ENCODE measurements at places on chromosomes 4 and X.
A peak's percentile ranks its signal among the peaks of the same experiment; 100 is the strongest.

DNA sequence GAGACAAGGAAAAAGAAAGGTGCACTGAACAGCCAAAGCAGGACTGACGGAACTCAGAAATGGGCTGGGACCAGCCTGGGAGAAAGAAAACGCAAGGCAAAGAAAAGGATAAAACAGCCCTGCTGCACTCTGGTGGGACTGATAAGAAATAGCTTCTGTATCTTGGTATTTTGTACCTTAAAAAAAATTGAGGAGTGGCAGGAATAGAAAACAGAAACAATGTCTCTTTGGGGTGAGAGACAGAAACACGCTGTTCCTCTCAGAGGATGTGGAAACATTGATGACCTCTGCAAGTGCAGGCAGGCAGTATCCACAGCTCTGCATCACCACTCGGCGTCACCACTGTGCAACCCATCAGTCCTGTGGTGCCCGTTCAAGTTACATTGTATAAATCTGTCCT, 152.5 kb upstream of the SPRY1 start:
- DNase-seq = no peak

- no peak for DNase-seq
Measured at GRCh38 chr4:177185579-177185978, 124.1 kb upstream of the NEIL3 start.

- peak; percentile 89 for DNase-seq
Measured at GRCh38 chr4:120331486-120332370, 265.1 kb upstream of the MAD2L1 start.

- DNase-seq = no peak
Measured at GRCh38 chr4:102959496-102959895, 60.0 kb downstream of the SLC9B1 start.

- no peak for DNase-seq
Measured at GRCh38 chr4:58406762-58407161, 1296.6 kb upstream of the IGFBP7 start.

GRCh38 chr4:176850436-176850835, 57.7 kb upstream of the VEGFC start:
- no peak for DNase-seq

DNA sequence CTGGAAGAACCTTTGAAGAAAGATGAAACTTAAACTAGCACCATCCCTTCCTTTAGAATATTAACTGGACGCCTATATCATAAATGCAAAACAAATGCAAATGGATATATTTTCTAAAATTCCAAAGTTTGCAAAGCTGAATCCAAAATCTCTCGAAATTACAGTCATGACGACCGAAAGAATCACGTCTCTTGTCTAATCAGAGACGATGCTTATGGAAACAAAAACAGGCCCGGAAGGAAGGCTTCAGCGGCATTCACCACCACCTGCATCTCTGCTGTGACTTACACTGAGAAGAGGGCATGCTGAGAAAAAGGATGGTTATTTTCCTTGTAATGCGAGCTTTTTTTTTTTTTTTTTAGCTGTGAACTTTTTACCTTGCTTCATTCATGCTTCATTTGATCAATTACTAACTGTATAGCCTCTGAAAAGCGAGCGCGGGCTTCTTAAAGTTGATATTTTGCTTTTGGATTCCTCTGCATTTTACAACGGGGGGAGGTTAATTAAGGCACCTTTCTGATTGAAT, 209.3 kb downstream of the SOWAHB start:
- DNase-seq = peak; percentile 26

- DNase-seq = no peak
Measured at GRCh38 chr4:125826801-125827695, 512.3 kb downstream of the FAT4 start.

- DNase-seq = no peak
Measured at GRCh38 chr4:154332681-154333421, 158.7 kb downstream of the DCHS2 start.

DNA sequence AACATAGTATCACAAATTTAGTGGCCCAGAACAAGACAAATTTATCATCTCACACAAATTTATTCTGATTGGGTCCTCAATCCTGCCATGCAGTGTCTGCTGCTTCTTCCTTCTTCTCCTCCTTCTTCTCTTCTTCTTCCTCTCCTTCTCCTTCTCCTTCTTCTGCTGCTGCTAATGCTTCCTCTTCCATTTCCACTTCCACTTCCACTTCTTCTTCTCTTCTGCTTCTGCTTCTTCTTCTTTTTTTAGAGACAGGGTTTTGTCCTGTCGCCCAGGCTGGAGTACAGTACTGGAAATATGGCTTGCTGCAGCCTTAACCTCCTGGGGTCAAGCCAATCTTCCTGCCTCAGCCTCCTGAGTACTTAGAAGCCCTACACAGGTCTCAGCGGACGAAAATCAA, 37.5 kb downstream of the FGFBP1 start:
- DNase-seq = no peak

DNA sequence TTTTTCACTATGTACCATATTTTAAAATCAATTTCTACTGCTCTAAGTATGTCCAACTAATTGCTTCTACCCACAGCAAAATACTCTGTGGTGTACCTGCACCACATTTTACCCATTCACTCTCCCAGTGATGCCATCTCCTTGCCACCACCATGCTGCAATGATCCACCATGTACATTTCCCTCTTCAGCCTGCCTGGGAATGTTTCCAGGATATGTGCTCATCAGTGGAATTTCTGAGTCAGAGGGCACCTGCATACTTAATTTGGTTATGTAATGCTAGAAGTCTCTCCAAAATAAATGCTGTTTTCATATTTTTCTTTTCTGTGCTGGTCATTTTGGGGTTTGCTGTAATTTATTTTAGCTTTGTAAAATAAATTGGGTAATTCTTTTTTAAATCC, 33.2 kb upstream of the OCIAD2 start:
- DNase-seq = peak; percentile 91

DNA sequence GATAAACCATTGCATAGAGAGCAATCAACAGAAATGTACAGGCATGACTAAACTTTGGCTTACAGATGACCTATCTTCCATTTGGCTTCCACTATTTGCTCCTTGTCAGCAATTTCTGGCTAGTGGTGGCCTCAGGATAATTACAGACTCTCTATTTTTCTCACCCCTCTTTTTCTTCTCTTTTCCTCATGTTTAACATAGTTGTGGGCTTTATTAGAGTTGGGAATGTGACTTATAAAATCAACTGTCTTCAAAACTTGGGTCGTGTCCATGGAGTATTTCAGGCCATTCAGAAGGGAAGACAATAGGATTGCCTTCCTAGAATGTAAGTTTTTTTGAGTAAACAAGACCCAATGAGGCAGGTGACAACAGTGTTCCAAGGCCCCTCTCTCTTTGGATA, 236.2 kb downstream of the FRAS1 start:
- DNase-seq = no peak

DNA sequence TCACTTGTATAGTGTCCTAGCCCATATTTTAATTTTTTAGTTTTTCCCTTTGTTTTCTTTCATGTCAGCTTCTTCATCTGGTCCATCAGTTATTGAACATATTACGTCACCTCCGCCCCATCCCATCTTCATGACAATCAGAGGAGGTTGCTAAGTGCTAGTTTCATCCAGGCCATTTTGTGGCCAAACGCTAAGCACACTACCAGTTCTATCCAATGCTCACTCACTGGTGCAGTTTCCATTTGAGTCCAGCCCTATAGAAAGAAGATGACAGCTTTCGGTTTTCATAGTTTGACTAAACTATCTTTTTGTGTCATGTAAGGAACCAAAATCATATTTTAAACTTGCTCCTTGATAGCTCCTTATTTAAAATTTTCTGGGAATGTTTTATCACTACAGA, 304.2 kb downstream of the TENM3 start:
- no peak for DNase-seq

- no peak for DNase-seq
Measured at GRCh38 chr4:120232050-120232449, 165.4 kb upstream of the MAD2L1 start.

DNA sequence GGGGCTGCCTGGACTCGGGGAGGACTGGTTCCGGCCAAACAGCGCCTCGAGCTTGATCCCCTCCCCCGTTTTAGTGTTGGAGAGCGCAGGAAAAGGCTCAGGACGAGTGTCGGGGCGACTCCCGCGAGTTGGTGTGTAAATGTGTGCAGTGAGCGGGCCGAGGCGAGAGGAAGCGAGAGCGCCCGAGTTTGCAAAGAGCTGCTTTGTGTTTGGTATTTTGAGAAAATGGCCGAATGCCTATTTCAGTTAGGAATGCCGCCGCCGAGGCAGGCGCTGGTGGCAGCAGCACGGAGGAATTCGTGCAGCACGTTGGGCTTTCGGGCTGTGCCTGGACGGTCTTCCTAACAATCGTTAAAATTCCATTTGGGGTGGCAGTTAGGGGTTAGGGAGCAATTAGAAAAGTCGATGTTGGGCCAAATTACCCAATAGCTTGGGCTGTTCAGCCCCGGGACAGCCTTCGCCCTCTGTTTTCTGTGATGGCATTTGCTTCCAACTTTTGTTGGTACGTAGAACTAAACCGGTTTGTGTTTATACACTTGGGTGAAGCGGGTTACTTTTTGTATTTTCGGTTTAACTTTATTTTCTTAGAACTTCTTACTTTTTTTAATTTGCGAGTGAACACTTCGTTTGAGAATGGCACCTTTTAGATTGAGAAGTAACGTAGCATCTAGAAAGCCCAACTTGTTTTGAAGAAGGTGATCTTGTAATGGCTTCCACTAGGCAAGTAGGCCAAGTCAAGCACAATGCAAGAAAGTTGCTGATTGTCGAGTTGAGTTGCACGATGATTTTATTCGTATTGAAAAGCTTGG, 1.6 kb downstream of the REST start:
- peak; percentile 42 for DNase-seq

- no peak for DNase-seq
Measured at GRCh38 chrX:111349101-111349500, 62.9 kb downstream of the DCX start.

- DNase-seq = no peak
Measured at GRCh38 chrX:123189338-123189737, 5.3 kb downstream of the GRIA3 start.

GRCh38 chr4:120835342-120835741, 87.2 kb downstream of the PRDM5 start:
- no peak for DNase-seq

- peak; percentile 36 for DNase-seq
Measured at GRCh38 chrX:103831803-103832544, at the start of gene RAB9B. Gene RAB9B (minus strand): TSS chrX:103832257. CDS start chrX:103825784, 6,473 bp downstream.

GRCh38 chr4:2977211-2978088, 14.1 kb downstream of the GRK4 start:
- peak; percentile 71 for DNase-seq

GRCh38 chrX:56978172-56978571, 17.2 kb downstream of the SPIN3 start:
- DNase-seq = peak; percentile 45

- no peak for DNase-seq
Measured at GRCh38 chr4:147548256-147548655, 67.4 kb downstream of the EDNRA start.

DNA sequence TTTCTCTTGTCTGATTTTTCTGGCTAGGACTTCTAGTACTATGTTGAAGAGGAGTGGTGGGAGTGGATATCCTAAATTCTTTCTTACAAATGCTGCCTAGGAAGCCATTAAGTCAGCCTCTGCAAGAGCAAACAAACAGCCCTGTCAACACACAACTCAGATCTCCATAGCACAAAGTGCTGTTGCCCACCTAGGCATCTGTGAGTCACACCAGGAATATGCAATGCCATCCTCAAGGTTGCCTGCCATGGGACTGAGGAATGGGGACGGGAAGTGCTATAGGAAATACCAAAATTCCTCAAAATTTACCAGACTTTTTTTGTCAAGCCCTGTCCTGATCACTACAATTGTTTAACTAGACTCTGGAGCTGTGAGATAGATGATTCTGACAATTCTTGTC, 466.9 kb downstream of the FSTL5 start:
- peak; percentile 65 for DNase-seq

DNA sequence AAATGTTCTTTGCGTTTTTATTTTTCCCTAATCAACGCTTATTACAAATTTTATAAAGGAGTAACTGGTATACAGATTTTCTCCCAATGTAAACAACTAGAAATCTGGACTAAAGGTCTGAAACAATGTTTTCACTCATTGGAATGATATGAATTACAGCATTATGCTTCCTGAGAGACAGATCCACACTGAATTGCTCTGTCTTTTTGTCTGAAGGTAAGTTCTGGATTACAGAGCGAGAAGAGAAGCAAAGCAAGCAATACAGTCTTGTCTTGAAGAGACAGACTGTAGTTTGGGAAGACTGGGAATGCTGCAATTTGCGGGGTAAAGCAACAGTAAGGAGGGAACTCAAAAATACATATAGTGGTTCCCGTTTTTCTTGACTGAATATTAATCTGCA, 262.2 kb upstream of the PABPC4L start:
- DNase-seq = no peak

- DNase-seq = no peak
Measured at GRCh38 chr4:168879188-168879587, 130.9 kb downstream of the CBR4 start.

GRCh38 chr4:188915175-188915574, 775.9 kb downstream of the TRIML1 start:
- DNase-seq = no peak

GRCh38 chrX:39381422-39381821, 580.2 kb downstream of the MID1IP1 start:
- no peak for DNase-seq

GRCh38 chr4:7770224-7771050, 169.2 kb downstream of the AFAP1 start:
- DNase-seq = no peak

GRCh38 chr4:130559268-130559667, 1463.3 kb downstream of the C4orf33 start:
- no peak for DNase-seq

- no peak for DNase-seq
Measured at GRCh38 chr4:88953400-88953799, 103.6 kb downstream of the FAM13A start.

DNA sequence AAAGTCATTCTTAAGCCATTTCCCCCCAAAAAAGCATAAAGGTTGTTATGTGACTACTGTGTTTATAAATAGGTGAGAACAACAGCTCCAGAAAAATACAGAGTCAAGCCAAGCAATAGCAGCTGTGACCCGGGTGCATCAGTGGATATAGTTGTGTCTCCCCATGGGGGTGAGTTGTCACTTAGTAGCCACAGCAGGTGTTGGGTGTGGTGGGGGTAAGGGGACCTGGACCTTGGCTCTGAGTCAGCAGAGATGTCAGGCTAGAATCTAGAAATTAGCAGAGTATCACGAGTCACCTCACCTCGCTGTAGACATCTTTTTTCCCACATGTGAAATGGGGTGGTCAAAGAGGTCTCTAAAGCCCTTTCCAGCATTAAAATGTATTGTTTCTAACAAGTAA, 42.4 kb downstream of the MOSPD2 start:
- peak; percentile 49 for DNase-seq

DNA sequence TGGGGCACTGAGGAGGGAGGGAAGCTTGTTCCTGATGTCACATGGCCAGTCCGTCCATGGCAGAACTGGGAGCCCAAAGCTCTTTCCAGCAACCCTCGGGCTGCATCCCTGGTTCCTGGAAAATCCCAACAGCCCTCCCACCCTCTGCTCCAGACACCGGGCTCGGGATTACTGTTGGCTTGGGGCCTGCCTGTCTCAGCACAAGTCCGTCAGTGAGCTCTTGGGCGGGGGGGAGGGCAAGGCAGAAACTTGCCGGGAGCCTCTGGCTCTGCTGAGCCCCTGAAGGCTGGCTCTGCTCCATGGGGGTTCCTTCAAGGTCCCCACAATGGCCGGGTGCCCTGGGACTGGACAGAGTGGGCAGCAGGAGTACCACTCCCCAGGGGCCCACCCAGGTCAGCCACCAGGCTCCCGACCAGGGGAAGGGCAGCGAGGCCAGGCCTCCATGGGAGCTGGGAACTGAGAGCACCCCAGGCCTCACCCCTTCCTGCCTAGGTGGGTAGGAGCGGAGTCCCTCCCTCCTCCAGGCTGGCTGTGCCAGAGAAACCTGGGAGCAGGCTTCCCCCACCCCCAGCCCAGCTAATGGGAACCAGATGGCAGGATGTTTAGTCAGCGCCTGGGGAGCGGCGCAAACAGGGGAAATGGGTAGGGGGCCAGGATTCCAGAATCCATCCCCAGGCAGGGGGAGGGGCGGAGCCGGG, 6.4 kb upstream of the HAUS7 start:
- peak; percentile 15 for DNase-seq

Measured in HT1080 (cell line).